ENCODE measurements at places on chromosomes 2 and 18.

GRCh38 chr2:241559323-241560161, 997 bp downstream of the BOK start:
- peak; percentile 62 for DNase-seq

GRCh38 chr18:45084206-45084605, 403.5 kb downstream of the SETBP1 start:
- no peak for DNase-seq

GRCh38 chr2:122251158-122251557, 495.7 kb downstream of the TSN start:
- DNase-seq = no peak

GRCh38 chr2:46956981-46957531, 41.5 kb upstream of the MCFD2 start:
- no peak for DNase-seq

- no peak for DNase-seq
These were observed 26.0 kb downstream of the GALNT5 start for GRCh38 chr2:157283468-157283867.

DNA sequence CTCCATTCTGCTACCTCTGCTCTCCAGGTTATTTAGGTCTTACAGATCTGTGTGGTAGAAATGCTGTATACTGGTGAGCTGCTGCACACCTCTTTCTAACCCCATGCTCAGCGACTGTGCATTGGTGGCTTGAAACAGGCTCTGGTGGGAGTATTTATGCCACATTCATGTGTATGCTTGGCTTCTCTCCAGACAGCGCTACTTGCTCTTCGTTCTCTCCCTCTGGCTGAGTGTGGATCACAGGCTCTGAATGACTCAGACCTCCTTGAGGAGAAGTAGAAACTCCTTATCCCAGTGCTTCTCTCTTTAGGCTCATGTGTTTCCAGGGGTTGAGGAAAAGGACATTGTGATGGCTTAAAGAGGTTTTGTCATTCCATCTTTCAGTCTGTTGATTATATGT, 54.9 kb downstream of the FHOD3 start:
- peak; percentile 31 for DNase-seq

DNA sequence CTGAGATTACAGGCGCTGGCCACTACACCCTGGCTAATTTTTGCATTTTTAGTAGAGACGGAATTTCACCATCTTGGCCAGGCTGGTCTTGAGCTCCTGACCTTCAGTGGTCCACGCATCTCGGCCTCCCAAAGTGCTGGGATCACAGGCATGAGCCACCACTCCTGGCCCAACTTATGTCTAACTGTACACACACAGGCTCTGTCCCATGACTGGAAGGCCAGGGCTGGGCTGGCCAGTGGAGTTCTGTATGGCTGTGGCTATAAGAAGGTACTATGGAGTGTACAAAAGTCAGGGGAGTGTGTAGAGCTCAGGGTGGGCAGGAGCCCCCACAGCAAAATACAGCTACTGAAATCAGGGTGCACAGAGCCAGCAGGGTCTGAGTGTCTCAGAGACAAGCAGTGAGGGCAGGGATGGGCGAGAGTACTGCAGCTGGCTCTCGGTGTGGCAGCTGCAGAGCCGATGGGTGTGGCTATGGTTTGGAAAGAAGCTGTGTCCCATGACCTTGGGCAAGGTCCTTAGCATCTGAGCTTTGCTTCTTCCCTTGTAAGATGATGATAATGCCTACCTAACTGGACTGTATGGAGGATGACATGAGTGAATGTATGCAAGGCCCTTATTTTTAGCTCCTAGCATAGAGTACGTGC, 10.4 kb upstream of the MSGN1 start:
- no peak for DNase-seq

DNA sequence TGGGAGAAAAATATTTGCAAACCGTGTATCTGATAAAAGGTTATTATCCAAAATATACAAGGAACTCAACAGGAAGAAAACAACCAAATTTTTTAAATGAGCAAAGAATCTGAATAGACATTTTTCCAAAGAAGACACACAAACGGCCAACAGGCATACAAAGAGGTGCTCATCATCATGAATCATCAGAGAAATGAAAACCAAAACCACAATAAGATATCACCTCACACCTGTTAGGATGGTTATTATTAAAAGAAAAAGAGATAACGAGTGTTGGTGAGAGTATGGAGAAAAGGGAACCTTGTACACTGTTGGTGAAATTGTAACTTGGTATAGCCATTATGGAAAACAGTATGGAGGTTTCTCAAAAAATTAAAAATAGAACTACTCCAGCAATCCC, 463.3 kb downstream of the IRS1 start:
- no peak for DNase-seq

DNA sequence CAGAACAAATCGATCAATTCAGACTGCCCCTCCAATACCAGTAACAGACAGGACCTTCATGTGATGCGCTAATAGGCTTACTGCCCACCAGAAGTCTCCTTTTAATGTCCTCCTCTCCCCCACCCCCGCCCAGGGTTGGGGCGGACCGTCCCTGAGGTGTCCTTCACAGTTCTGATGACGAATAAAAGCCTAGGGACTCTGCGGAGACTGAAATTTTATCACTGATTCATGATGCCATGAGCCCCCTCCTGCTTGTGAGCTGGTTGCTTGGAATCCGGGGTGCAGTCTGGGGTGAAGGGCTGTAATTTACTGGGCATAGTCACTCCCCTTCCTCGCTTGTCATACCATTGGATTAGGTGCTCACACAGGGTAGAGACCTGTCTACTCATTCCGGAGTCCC, 42.3 kb downstream of the B3GNT2 start:
- no peak for DNase-seq

DNA sequence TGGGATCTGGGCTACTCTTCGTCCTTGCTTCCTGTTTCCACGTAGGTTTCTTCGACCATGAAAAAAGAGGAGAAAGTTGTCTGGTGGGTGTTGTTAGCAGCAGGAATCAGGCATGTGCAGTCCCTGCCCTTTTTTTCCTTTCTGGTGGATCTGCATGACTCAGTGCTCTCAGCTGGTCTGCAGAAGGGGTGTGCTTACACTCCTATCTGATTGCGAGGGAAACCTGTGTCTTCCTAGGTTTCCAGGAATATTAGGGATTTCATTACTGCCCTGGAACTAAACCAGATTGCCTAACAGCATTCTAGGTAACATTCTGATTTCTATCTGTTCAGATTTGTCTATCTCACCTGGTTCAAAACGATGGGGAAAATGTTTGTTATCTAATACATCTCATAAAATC, 174.3 kb downstream of the CCDC102B start:
- DNase-seq = no peak

DNA sequence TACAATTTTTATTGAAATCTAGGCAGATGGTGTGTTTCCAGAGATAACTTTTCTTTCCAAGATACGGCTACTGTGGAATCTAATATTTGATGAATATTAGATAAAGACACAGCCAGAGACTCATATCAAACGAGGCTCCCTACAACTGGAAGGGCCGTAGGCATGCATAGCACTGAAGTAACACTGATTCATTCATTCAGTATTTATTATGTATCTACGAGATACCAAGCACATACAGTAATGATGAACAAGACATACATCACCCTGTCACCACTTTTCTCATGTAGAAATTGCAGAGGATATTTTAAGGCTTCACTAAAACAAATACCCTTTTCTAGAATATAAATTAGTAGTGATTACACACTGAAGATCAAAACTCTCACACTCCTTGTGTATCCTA, 74.5 kb downstream of the KCTD18 start:
- no peak for DNase-seq

DNA sequence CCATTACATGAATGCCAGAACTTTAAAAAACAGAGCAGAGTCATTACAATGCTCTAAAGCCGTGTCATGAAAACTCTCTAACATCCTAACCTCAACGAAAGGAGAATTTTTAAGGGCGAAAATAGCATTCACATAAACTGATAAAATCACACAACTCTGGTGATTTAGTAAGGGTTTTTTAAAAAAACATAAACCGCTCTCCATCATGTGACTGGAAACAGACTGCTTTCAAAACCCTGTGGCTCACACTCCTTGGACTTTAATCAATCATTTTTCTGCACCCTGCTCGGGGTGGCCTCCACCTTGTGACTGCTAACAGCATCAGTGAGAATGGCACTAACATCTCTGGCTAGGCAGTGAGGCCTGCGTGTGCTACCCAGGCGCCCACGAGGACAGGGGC, 12.1 kb downstream of the DOCK10 start:
- no peak for DNase-seq

DNA sequence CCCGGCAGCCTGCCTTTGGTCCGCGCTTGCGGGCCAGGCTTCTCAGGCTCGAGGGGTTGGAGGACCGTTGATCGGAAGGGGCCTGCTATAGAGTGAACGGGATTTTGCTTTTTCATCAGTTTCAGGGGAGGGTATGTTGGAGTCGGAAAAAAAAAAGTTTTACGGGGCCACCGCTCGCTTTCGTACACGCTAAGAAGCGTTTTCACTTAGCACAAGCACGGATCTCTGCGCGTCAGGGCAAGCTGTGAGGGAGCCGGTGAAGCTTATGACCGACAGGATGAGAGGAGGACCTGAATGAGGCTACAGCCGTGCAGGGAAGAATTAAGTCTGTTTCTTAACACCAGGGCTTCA, 443 bp downstream of the CPSF3 start:
- no peak for DNase-seq

GRCh38 chr2:206859330-206859739, 80.0 kb upstream of the CPO start:
- DNase-seq = no peak

GRCh38 chr2:224952936-224953657, 89.2 kb downstream of the DOCK10 start:
- DNase-seq = no peak

- no peak for DNase-seq
These were observed 62.4 kb upstream of the LTBP1 start for GRCh38 chr2:32884346-32884745.

DNA sequence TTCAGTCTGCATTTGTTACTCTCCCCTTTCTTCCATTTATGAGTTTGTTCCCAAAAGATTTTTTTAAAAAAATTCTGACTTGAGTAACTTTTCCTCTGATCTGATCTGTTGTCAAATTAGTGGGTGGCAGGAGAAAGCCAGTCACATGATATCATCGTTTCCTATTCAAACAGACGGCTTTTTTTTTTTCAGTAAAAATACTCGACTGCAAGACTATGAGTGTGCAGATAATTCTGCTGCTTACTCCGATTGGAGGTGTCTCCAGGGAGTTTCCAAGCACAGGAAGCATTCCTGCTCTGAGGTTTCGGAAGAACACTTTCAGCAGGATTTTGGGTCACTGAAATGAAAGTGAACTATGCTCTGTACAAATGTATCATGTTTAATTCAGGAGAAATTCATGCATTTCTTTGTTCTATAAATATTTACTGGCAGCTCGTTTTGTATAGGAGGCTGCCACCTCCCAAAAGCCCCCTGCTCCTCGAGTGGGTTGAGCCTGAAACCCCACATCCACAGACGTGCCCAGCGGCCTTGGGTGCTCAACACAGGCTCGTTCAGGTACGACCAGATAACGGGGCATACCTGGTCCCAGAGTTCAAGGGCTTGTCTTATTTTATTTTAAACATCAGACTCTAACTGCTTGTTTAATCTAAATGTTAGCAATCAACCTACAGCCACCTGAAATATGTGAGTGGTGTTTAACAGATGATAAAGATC, 126.9 kb upstream of the ZNF516 start:
- peak; percentile 67 for DNase-seq

- no peak for DNase-seq
These were observed 93.4 kb downstream of the AGAP1 start for GRCh38 chr2:235587202-235587601.

DNA sequence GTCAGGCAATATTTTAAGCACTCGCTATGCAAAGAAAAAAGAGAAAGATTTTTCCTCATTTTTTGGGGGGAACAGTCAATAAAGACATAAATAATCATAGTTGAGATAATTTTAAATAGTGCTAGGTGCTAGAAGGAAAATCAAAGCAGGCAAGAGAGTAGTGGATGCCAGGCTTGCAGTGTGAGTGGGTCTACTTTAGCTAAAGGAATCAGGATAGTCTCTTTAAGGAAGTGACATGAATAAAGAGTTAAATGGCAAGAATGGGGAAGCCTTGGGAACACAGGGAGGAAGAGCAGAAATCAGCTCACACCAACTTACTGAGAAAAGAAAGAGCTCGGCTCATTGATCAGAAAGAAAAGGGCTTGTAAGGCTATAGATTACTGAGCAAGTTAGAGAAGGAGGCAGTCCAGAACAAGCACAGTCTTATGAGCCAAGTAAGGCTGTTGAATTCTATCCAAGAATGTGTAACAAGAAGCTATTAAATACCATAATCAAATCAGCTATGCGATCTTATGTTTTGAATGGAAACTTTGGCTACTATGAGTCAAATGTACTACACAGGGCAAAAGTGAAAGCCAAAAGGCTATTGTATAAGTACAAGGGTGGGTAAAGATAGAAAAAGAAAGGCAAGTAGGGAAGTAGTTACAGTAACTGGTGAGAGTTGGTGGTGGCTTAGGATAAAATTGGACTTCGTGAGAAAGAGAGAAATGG, 833.8 kb upstream of the PIK3C3 start:
- no peak for DNase-seq

GRCh38 chr2:207766041-207766551, 3.6 kb downstream of the FZD5 start:
- DNase-seq = peak; percentile 56

DNA sequence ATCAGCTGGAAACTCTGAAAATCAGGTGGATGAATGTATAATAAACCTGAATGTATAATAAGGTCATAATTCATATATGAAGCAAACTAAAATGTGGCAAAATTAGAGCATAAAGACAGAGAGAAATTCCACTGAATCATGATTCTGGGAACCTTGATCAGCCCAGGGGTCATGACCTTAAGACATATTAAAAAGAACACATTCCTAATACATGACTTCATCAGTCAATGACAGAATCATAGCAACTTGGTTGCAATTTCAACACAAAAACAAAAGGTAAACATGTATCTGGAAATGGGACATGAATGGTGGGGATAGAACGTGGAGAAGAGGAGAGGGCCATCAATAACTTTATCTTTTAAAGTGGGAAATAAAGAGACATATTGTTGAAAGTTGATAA, 17.6 kb downstream of the AFF3 start:
- DNase-seq = no peak

GRCh38 chr18:44851856-44852621, 171.4 kb downstream of the SETBP1 start:
- peak; percentile 80 for DNase-seq

- no peak for DNase-seq
These were observed 9.8 kb downstream of the RMDN2 start for GRCh38 chr2:37934591-37935513.

DNA sequence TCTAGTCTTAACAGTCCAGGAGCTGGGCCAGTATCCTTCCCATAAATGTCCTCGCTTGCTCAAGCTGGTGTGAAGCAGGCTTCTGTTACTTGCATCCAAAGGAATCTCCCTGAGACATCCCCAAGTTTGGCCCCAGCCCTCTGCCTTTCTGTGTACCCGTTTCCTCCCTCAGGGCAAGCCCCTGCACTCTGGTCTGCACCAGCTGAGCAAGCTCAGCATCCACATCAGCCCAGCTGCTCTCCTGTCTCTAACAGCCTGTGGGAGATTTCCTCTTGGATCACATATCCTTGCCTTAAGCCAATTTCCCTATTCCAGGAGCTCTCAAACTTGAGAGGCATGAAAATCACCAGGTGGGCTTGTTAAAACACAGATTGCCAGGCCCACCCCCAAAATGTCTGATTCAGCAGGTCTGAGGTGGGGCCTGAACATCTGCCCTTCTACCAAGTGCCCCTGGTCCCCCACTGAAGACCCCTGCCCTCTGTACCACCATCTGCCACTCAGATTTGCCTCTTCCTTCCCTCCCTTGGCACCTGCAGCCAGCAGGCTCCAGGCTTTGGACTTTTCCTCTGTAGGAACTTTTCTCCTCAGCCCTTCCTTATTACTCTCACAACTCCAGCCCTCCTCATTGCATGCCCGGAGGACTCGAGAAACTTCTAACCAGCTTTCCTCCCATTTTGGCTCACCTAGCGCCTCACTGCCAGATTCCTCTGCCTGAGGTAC, 32.1 kb downstream of the REEP1 start:
- DNase-seq = no peak
